H9 (cell line): ENCODE measurements at places on chromosomes 11 and 22. TPM values are rescaled to one million over a fixed set of nuclear protein-coding genes. Genes with fewer than 3 reads are reported as not detected.

DNA sequence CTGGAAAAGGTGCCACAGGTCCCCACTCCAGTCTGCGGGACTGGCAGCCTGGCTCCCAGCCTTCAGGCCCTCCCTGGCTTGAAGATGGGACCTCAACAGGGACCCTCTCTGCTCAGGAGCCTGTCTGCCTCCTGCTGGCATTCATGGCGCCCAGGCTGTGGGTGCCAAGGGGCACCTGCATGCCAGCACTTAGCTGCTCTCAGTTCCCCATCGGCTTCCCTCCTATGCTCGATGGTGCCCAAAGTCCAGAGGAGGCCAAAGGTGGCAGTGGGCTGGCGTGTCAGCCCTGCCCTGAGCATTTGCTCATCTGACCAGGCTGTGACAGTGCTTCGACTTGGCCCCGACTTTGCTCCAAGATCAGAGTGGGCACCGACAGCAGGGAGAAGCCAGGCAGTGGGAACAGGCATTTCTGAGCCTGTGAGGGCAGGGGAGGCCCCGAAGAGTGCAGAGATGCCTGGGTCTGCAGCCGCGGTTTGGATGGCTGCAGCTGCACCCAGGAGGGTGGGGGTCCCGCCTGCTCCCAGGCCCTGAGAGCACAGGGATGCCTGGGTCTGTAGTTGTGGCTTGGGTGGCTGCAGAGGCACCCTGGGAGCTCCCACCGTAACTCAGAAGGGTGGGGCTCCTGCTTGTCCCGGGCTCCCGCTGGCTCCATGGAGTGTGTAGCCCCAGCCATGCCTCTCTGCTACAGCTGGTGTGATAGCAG, 463.6 kb downstream of the TBC1D22A start:
- H3K27me3 ChIP-seq: no peaks in the 10 kb centered on the region
- no peaks in the 10 kb centered on the region; the same call in 2 of the 3 replicates for H3K36me3 ChIP-seq
- H3K27ac ChIP-seq: no peak overlapping the region

- H3K4me1 ChIP-seq: peaks cover 2% of the 10 kb centered on the region; the same call in 1 of the 2 replicates
- peaks cover 3% of the 10 kb centered on the region for H3K36me3 ChIP-seq
- DNase-seq: no peak
- no peak overlapping the region for H3K27ac ChIP-seq
- no peak overlapping the region for H3K4me3 ChIP-seq
- no peaks in the 10 kb centered on the region for H3K27me3 ChIP-seq
Measured at GRCh38 chr11:26914968-26915367, 78.9 kb upstream of the FIBIN start.

RAG1 gene
- 0.50 and 0.70 TPM in 2 replicates for total RNA-seq

P2RY6 gene
- total RNA-seq: not detected in 2 replicates

GRCh38 chr11:115761348-115761747, 257.1 kb upstream of the CADM1 start:
- no peak overlapping the region for H3K27ac ChIP-seq
- no peaks in the 10 kb centered on the region for H3K4me1 ChIP-seq

GRCh38 chr11:130042093-130042591, 27.6 kb upstream of the APLP2 start:
- no peak overlapping the region for H3K27ac ChIP-seq
- H3K4me3 ChIP-seq: no peak overlapping the region
- no peaks in the 10 kb centered on the region; the same call in 1 of the 2 replicates for H3K4me1 ChIP-seq
- H3K27me3 ChIP-seq: no peaks in the 10 kb centered on the region

GRCh38 chr22:27183474-27183873, 526.1 kb downstream of the MIAT start:
- no peaks in the 10 kb centered on the region for H3K36me3 ChIP-seq
- no peak for DNase-seq
- H3K4me3 ChIP-seq: no peak overlapping the region
- no peaks in the 10 kb centered on the region; the same call in 1 of the 2 replicates for H3K27me3 ChIP-seq
- H3K4me1 ChIP-seq: peaks cover 3% of the 10 kb centered on the region
- no peak overlapping the region for H3K27ac ChIP-seq

GRCh38 chr11:134742224-134742612, 330.2 kb upstream of the B3GAT1 start:
- H3K27ac ChIP-seq: no peak overlapping the region
- peaks cover 3% of the 10 kb centered on the region; the same call in 1 of the 3 replicates for H3K36me3 ChIP-seq
- no peaks in the 10 kb centered on the region for H3K27me3 ChIP-seq
- no peak overlapping the region for H3K4me3 ChIP-seq
- DNase-seq: no peak

CECR2 gene
- 145 and 154 TPM in 2 replicates for total RNA-seq

DNA sequence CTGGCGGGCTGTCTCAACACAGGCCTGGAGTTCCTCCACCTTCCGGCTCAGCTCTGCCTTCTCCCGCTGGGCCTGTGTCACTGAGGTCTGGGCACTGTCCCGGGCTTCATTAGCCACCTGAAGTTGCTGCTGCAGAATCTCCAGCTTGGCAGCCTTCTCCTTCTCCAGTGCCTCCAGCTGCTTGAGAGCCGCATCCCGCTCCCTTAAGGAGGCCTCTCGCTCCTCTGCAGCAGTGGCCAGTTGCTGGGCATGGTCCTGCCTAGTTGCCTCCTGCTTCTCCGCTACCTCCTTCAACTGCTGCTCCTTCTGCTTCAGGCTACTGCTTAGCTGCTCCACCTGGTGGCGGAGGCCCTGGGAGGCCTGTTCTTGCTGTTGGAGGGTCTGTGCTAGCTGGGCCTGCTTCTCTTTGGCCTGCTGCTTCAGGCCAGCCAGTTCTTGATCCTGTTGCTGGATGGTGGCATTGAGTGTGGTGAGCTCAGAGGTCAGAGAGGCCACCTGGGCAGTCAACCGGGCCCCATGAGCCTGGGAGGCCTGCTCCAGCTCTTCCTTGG, 16.9 kb downstream of the IL18BP start:
- no peak overlapping the region for H3K27ac ChIP-seq
- H3K4me3 ChIP-seq: peak overlapping the region; percentile 32; the same call in 1 of the 3 replicates
- no peaks in the 10 kb centered on the region for H3K4me1 ChIP-seq

DNA sequence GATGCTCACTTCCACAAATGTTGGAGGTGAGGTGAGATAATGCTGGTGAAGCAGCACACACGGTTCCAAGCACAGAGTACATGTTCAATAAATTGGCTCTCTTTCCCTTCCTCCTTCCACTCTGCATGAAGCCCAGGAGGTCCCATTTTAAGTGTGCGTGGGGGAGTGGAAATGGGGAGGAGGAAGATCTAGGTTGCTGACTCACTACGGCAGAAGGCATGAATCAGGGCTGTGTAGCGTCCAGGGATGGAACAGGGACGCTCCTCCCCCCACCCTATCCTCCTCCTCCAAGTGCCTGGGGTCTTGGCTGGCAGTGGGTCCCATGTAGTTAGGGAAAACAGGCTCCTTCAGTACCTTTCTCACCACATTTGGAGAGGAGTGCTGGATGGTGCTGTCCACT, 44.2 kb downstream of the TRIM66 start:
- no peak overlapping the region; the same call in 2 of the 3 replicates for H3K4me3 ChIP-seq
- H3K36me3 ChIP-seq: peaks cover 9% of the 10 kb centered on the region; the same call in 2 of the 3 replicates

DNA sequence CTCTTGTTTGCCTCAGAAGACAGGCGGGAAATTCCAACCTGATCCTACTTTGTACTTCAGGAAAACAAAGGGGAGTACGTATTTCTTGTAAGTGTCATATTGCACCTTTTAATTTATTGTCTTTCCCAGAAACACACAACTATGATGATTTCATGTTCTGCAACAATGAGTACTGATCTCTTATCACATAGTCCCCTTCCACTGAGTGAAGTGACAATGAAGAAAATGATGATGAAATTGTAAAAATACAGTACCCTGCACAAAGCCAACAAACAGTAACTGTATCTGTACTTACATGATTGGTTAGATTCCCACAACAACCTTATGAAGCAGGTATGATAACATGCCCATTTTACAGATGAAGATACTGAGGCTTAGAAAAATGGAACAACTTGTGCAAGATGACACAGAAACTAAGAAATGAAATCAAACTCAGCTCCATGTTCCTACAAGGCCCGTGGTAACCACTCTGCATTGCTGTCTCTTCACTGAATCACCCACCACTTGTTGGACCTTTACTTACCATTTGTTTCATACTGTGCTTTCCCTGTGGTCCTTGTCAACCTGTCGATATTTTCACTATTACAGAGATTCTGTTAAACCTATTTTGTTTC, 37.5 kb downstream of the SLC1A2 start:
- no peaks in the 10 kb centered on the region for H3K36me3 ChIP-seq
- no peak for DNase-seq
- H3K4me1 ChIP-seq: no peaks in the 10 kb centered on the region
- no peaks in the 10 kb centered on the region for H3K27me3 ChIP-seq
- H3K27ac ChIP-seq: no peak overlapping the region

GRCh38 chr11:77512092-77512491, 38.2 kb upstream of the PAK1 start:
- H3K4me3 ChIP-seq: no peak overlapping the region
- DNase-seq: no peak
- peaks cover 6% of the 10 kb centered on the region; the same call in 1 of the 2 replicates for H3K4me1 ChIP-seq
- H3K27me3 ChIP-seq: no peaks in the 10 kb centered on the region
- H3K27ac ChIP-seq: no peak overlapping the region
- no peaks in the 10 kb centered on the region for H3K36me3 ChIP-seq

FEN1 gene
- total RNA-seq: 114 and 115 TPM in 2 replicates

POU2AF1 gene
- total RNA-seq: not detected in 2 replicates

GRCh38 chr11:61472282-61472681, 36.3 kb upstream of the LRRC10B start:
- no peak for DNase-seq
- peaks cover 9% of the 10 kb centered on the region; the same call in 1 of the 2 replicates for H3K36me3 ChIP-seq
- H3K4me1 ChIP-seq: no peaks in the 10 kb centered on the region
- H3K27ac ChIP-seq: no peak overlapping the region
- H3K27me3 ChIP-seq: no peaks in the 10 kb centered on the region
- no peak overlapping the region for H3K4me3 ChIP-seq

DNA sequence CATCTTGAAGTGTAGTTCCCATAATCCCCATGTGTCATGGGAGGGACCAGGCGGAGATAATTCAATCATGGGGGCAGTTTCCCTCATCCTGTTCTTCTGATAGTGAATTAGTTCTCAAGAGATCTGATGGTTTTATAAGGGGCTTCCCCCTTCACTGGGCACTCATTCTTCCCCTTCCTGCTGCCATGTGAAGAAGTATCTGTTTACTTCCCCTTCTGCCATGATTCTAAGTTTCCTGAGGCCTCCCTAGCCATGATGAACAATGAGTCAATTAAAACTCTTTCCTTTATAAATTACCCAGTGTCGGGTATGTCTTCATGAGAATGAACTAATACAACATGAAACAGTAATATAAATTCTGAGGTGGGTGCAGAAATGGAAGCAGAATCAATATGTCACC, 12.1 kb upstream of the SPTBN2 start:
- no peak for DNase-seq
- H3K4me3 ChIP-seq: no peak overlapping the region
- H3K36me3 ChIP-seq: peaks cover 3% of the 10 kb centered on the region; the same call in 1 of the 2 replicates
- H3K27me3 ChIP-seq: no peaks in the 10 kb centered on the region
- no peak overlapping the region for H3K27ac ChIP-seq
- H3K4me1 ChIP-seq: no peaks in the 10 kb centered on the region

GRCh38 chr11:134879341-134879740, 467.3 kb upstream of the B3GAT1 start:
- H3K36me3 ChIP-seq: no peaks in the 10 kb centered on the region
- peak overlapping the region; percentile 4; the same call in 1 of the 2 replicates for H3K4me3 ChIP-seq
- no peak overlapping the region for H3K27ac ChIP-seq
- H3K4me1 ChIP-seq: no peaks in the 10 kb centered on the region
